Thymus (tissue), 14 donors: ENCODE measurements at places on chromosomes 2 and 18.

DNA sequence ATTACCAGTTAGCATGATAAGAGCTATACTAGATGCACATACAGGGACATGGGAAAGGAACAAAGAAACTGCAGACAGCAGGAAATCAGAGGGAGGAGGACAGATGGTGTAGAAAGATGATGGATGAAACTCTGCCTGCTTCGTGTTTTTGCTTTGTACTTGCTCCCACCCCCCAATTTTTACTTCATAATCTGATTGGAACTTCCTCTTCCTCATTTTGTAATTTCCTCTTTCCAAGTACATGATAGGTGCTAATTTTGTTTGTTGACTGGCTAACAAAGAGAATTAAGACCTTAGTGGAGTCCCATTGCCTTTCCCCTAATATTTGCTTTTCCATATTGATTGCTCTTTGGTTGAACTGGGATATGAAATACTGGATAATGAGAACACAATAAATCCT, 76.0 kb upstream of the PELI1 start:
- DNase-seq = no peak

DNA sequence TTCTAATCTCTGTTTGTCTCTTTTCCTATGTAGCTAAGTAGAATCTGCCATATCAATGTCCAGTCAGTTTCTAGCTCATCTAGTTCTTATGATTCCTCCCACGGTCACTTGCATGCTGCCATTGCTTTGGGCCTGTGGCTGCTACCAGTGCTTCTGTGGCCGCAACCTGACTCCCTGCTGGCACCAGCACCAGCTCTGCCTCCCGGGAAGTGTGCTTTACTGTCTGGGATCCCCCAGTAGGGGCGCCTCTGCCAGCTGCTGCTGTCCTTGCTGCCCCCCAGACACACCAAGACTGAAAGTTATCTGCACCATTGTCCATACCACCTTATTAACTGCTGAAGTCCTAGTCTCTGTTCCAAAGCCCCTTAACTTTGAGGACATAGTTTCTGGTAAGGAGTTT, 56.3 kb downstream of the RAPGEF4 start:
- DNase-seq = no peak

DNA sequence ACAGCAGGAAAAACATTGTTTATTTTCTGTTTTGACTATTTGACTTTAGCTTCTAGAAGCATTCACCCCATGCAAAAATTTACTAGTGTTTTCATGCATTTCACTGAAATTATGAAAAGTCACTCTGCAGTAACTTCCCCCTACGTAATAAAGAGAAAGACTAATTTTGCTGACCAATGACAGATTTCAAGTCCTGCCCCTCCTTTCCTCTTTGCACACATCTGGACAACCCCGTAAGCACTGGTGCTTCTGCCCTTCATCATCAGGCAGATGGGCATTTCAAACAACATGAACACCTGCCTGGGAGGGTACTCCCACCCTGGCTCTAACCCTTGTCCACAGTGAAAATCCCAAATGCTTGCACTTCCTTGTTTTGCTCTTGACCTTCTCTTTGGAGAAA, 815.0 kb upstream of the ID2 start:
- DNase-seq = no peak

- DNase-seq = no peak
These were observed 32.2 kb downstream of the ZBTB7C start for GRCh38 chr18:48376934-48377333.

DNA sequence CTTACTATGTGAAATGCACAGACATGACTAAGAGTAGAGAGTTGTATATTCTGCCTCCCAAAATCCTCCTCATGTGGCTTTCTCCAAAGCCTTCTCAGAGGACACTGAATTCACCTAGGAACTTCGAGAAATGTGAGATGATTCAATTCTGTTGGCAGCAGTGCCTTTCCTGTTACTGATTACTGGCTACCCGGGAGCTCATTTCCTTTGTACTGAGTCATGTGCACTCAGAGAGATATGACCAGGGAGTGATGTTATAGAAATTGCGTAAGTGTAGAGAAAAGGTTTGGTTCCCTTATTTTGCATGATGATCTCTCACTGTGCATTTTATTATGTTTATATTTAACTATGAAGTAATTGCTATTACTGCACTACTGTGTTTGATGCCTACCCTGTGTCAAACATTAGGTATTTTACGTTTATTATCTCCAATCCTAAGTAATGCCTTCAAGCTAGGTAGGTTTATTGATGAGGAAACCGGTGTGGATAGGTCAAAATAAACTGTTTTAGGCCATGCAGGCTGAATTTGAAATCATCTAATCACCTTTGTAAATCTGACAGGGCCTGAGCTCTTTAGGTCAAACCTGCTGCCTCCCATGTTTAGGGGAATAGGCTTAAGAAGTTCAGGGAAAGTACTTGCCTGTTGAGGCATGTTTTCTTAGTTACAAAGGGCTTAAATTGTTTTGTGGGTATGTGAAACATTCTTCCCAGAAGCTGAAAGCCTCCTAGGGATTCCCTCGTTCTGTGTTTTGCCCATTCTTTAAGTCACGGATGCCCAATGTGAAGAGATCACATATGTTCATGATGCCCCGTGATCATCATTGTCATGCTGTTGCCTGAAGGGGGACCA, 86.8 kb downstream of the FMNL2 start:
- no peak for DNase-seq

DNA sequence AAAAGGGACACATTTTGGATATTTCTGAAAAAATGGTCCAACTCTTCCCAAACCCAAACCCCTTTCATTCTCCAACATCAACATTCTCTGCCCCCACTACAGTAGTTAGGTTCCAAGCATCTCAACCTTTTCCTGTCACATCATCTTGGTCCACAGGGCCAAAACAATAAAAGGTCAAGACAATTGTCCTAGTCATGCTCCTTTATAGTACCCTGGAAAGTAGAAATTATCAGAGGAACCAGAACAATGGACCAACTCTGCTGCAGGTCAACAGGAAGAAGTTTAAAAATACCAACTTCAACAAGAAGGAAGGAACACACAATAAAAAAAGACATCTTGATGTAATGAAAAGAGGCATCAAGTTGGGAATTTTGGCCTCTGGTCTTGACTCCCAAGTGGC, 36.1 kb downstream of the CLASP1 start:
- no peak for DNase-seq

DNA sequence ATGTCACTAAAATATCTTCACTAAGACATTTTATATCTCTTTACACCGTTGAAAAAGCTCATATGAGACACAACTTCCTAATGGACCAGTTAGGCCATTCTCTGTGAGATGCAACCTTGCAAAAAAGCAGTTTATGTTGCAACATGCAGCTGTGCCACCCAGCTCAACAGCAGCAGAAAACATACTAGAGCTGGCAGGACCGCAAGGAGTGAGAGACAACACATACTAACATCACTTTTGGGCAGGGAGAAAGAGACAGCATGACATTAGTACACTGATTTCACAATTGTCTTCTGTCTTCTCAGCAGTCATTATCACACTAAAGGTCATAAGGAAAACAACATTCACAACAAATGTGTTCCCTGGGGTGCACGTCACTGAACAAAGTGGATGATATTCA, 122.9 kb downstream of the EPB41L3 start:
- DNase-seq = no peak

DNA sequence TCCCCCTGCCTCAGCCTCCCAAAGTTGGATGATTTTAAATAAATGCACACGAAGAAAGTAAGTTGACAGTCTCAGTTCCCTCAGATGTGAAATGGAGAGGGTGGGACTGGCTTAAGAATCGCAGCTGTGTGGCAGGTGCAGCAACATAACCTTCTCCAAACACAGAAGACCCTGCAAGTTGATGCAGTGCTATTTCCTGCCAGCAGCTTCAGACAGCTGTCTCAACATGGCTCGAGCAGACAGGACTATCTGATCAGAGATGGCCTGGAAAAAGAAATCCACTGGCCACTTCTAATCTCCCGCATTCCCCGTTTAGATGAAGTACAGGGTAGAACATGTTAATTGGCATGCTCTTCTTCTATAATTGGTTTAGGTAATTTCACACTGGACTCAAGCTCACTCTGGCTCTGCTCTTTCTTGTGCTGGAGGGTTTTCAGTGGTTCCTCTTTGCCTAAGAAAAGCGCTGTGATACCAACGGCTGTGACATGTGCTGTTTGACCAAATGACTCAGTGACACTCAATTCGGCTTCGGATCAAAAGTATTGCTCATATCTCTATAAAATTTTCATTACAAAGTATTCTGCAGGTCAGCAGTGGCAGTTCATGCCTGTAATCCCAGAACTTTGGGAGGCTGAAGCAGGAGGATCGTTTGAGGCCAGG, 40.2 kb downstream of the MYOM1 start:
- peak; percentile 80 for DNase-seq

DNA sequence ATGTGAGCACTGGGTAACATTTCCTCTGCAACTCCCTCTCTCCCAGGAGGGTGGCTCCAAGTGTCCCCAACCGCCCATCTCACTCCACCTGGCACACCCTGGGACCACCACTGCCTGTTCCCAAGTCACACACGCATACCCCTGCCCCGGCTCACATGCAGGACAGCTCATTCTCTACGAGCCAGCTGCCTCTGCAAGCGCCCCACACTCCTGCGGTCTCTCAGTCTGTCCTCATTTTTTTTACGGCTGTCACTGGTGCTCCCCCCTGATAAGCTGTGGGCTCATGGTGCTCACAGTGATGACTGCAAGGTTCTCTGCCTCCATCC, 30.8 kb downstream of the AFG3L2 start:
- no peak for DNase-seq

DNA sequence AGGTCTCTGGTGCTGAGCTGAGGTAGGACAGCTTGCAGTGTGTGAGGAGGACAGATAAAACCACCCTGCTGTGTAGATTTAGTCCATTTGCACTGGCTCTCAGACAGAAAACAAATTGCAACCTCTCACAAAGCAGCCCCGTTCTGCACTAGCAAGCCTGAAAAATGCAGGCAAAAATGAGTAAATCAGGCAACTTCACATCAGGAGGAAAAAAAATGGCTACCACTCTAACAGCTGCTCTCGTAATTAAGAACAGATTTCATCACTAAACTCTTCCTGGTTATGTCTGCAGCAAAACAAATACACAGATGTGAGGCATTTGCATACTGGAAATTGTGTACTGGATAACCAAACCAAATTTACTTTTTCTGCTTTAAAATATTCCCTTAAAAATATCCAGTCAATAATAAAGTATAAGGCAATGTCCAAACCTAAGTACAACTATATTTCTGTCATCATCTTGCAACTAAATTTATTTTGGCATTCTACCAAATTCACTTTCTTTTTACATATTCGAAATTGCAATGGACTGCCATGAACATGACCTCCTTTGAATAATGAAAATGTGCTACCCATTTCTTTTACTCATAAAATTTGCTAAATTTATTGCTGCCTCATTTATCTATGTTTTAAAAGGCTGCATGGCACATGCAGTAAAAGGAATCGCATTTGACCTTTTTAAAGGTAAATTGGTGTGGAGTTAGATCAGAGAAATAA, 157.4 kb downstream of the AFF3 start:
- DNase-seq = no peak

DNA sequence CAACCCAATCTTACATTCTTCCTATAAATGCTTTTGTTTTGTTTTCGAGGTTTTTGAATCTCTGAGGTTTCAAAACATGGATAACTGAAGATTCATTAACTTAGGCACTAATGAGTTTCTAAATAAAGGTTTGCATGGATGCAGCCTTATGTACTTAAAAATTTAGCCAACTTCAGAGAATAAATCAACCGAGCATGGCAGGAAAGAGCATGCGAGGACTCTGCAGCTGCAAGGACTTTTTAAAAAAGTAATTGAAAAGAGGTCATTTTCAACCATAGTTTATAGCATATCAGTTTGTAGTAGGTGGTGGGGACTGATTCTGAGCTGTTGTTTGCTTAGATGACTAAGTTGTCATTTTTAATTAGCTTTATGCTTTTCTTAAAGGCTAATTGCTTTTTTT, 567.0 kb upstream of the ZEB2 start:
- DNase-seq = no peak

- no peak for DNase-seq
These were observed 33.0 kb upstream of the RPL37A start for GRCh38 chr2:216465579-216466195.

GRCh38 chr2:144524118-144525009, 4.4 kb upstream of the ZEB2 start:
- DNase-seq = no peak

DNA sequence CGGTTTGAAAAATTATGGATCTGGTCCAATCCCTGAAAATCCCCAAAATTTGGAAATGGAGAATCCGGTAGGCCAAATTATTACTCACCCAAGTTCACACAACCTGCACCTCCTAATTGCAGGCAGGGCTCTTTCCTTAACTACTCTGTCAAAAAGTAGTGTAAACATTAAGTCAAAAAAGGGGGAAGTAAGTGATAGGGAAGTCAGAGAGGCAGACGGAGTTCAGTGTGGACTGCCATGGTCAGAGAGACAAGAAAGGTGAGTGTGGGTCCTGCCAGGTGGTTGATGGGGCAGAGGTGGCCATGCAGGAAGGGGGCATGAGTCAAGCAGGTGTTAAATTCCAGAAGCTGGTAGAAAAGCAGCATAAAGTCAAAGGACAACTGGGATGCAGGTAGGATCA, 104.7 kb upstream of the STPG4 start:
- DNase-seq = no peak

GRCh38 chr2:232418466-232419244, 12.0 kb downstream of the ALPG start:
- DNase-seq = no peak

DNA sequence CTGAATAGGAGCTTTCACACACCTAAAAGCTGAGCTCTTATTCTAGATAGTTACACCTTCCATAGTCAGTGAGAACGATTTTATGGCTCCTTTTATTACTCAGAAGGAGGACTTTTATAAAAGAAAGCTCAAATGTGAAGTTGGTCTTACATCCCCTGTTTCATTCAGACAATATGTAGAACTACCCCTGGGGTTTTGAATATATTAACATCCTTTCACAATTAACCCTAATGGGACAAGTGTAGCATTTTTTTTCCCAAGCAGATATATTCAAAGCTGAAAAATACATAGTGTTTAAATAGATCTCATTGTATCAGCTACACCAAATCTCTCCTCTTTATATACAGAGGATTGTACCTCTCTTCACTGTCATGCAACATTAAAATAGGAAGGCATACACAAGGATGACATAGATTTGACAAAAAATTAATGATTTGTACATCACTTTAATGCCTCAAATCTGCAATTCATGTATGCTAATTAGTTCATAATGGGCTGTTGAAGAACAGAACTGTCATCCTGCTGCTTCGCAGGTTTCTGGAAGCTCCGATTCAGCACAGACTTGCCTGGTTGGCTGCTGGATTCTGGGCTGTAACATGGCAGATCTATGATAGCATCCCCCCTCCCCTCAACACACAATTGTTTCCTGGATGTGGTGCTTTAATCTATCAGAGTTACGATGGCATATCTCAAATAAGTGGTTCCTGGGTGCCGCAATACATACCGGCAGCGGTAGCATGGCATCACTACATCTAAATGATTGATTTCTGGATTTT, 129.7 kb upstream of the PARD3B start:
- DNase-seq = no peak

- DNase-seq = no peak
These were observed 123.7 kb upstream of the SIX3 start for GRCh38 chr2:44817673-44818335.

- DNase-seq = no peak
These were observed 69.8 kb upstream of the IL1R1 start for GRCh38 chr2:102072741-102073140.
